Pons (tissue), 1 donor: ENCODE measurements at places on chromosomes 7 and 10.

GRCh38 chr7:1284743-1285458 lies 52.2 kb downstream of the UNCX start:
- no peak for DNase-seq

GRCh38 chr10:51421853-51422252 lies 277.5 kb downstream of the CSTF2T start:
- no peak for DNase-seq

GRCh38 chr7:135684136-135684535 lies 21.8 kb downstream of the STMP1 start:
- no peak for DNase-seq

- no peak for DNase-seq
Observed at GRCh38 chr10:118723466-118723865, 31.3 kb downstream of the CACUL1 start.

DNA sequence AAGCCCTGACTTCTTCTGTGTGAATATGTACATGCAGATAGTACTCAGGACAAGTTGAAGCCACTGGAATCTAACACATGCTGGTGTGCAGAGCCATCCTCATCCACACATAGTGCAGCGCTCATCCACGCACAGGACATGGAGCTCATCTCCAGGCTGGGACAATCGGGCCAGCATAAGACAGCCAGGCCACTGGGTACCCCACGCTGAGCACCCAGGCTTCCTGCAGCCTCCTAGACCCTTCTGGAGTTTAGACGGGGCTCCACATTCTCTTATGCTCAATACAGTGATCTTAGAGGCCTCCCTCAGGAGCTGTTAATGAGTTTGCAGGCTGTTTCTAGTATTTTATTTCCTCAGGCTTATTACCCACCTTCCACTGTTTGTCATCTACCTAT lies 238.9 kb downstream of the TNS3 start:
- no peak for DNase-seq

DNA sequence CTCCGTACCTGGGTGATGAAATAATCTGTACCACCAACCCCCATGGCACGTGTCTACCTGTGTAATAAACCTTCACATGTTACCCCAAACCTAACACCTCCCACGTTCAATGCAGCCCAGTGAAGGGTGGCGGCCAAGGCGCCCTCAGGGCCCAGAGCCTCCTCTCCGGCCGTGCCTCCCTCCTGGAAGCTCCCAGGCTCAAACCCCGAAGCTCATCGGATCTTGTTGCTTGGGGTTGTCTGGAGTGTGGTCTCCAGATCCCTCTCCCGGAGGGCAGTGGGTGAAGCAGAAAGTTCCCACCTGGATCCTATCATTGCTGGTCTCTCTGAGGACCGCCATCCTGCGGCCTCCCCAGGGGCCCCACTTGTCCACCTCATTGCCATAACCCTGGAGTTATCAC lies 9.4 kb upstream of the KNDC1 start:
- DNase-seq = no peak
